ENCODE measurements at places on chromosomes 13 and 19. TPM values are rescaled to one million over a fixed set of nuclear protein-coding genes. Genes with fewer than 3 reads are reported as not detected.

The CATSPERD gene
- total RNA-seq: not detected

The ZFR2 gene
- total RNA-seq: not detected

The FCGBP gene
- 21.2 TPM for total RNA-seq

The CHMP2A gene
- 154 TPM for total RNA-seq

The ZNF726 gene
- total RNA-seq: not detected

GRCh38 chr13:32135655-32136054 lies 104.1 kb downstream of the FRY start:
- DNase-seq: no peak
- peaks cover 9% of the 10 kb centered on the region for H3K4me1 ChIP-seq
- H3K4me3 ChIP-seq: no peak overlapping the region
- no peaks in the 10 kb centered on the region for H3K36me3 ChIP-seq
- H3K27me3 ChIP-seq: no peaks in the 10 kb centered on the region

GRCh38 chr13:111978546-111978945 lies 88.4 kb upstream of the SOX1 start:
- no peaks in the 10 kb centered on the region for H3K36me3 ChIP-seq
- no peak for DNase-seq
- no peaks in the 10 kb centered on the region for H3K4me1 ChIP-seq
- no peaks in the 10 kb centered on the region for H3K27me3 ChIP-seq
- H3K27ac ChIP-seq: no peak overlapping the region
- no peak overlapping the region for H3K4me3 ChIP-seq

GRCh38 chr19:8085598-8086408 lies 33.2 kb downstream of the CCL25 start:
- no peaks in the 10 kb centered on the region for H3K36me3 ChIP-seq
- H3K4me1 ChIP-seq: no peaks in the 10 kb centered on the region

- DNase-seq: no peak
- H3K27me3 ChIP-seq: no peaks in the 10 kb centered on the region
- no peaks in the 10 kb centered on the region for H3K4me1 ChIP-seq
- no peaks in the 10 kb centered on the region for H3K36me3 ChIP-seq
- no peak overlapping the region for H3K27ac ChIP-seq
Measured at GRCh38 chr13:43846496-43847158, 32.9 kb downstream of the CCDC122 start.

DNA sequence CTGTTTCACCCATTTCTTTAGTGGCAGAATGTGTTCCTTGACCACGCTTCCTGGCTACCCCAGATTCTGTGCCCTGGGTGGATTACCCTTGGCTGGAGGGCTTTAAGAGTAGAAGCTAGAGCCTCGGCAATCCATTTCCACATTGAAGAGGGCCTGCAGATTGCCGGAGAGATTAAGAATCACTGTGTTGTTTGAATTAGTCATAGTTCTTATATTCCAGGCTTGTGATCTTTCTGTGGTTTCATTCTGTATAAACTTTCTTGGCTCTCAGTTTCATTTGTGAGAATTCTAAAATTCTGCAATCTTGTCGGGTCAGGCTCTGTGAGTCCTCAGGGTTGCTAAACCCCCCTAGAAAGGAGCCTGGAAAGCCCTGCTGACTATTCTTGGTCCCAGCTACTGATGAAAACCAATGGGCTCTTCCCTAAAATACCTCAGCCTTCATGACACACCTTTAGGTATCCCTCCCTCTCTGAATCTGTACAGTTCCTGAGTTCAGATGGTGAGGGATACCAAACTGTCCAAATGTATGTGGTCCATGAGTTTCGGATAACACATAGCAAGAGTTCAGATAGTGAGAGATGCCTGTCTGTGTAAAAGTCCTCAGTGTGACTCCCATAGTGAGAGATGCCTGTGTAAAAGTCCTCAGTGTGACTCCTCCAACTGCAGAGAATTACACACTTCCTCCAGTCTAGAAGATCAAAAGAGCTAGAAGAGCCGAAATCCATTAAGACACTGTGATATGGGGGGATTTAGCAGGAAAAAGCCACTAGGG lies 4.3 kb downstream of the PHF11 start:
- DNase-seq: no peak
- H3K27me3 ChIP-seq: no peaks in the 10 kb centered on the region
- no peaks in the 10 kb centered on the region for H3K4me1 ChIP-seq
- H3K4me3 ChIP-seq: no peak overlapping the region

GRCh38 chr19:6696239-6696820 lies 24.1 kb downstream of the C3 start:
- H3K4me1 ChIP-seq: no peaks in the 10 kb centered on the region
- no peaks in the 10 kb centered on the region for H3K36me3 ChIP-seq

DNA sequence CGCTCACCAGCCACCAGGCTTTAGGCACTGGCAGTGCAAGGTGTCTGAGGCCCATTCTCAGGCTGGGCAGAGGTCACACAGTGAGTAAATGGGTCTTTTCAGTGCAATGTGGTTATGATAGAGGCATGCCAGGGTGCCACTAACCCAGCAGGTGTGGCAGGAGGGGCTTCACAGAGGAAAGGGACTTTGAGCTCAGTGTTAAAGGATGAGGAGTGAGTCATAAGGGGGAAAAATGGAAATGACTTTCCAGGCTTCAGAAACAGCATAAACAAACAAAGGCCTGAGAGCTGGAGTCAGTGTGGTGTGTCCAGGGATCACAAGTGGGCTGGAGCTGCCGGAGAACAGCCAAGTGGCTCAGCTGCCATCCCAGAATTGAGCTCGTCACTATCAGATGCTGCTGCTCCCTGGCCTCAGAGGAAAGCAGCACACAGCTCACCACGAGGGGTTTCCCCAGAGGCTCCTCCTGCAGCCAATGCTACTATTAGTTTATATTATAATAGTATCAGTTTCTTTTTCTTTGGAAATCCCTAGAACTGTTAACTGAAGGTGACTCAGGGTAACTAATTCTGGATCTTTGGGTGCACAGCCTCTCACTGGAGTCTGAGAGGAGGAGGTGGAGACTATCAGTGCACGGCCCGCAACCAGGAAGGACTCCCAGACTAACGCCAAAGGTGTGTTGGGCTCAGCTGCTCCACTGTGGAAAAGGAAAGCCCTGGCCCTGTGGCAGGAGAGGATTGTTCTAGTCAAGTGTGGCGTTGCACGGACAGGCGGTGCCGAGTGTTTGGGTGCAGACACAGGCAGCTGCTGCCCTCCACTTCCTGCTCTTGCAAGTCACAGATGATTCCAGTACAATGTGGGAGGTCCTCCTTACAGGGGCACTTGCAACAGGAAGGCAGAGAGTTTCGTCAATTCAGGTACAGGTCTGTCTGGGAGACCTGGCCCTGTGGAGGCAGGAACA lies 39.5 kb downstream of the DHRS12 start:
- peaks cover 19% of the 10 kb centered on the region for H3K4me1 ChIP-seq
- no peaks in the 10 kb centered on the region for H3K27me3 ChIP-seq
- peak overlapping the region; percentile 80 for H3K27ac ChIP-seq
- H3K4me3 ChIP-seq: peak overlapping the region; percentile 3
- H3K36me3 ChIP-seq: peaks cover 9% of the 10 kb centered on the region

DNA sequence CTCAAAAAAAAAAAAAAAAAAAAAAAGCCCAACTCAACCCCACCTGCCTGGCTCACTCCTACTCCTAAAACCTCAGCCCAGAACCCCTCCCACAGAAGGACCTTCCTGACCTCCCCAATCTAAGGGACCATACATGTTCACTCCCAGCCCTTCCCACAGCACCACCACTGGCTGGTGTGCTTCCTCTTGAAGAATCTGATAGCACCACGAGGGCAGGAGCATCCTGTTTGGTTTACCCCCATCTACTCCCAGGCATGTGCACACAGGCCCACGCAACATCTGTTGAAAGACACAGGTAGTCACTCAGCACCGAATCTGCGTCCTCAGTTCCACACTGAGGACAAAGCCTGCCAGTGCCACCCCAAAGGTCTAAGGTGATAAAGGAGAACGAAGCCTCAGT lies 8.2 kb downstream of the LATS2 start:
- no peaks in the 10 kb centered on the region for H3K4me1 ChIP-seq
- no peak for DNase-seq
- no peak overlapping the region for H3K27ac ChIP-seq
- no peak overlapping the region for H3K4me3 ChIP-seq
- no peaks in the 10 kb centered on the region for H3K27me3 ChIP-seq

GRCh38 chr13:25266706-25267105 lies 20.6 kb downstream of the MTMR6 start:
- no peak overlapping the region for H3K27ac ChIP-seq
- no peak overlapping the region for H3K4me3 ChIP-seq
- peaks cover 35% of the 10 kb centered on the region for H3K36me3 ChIP-seq
- H3K27me3 ChIP-seq: no peaks in the 10 kb centered on the region

DNA sequence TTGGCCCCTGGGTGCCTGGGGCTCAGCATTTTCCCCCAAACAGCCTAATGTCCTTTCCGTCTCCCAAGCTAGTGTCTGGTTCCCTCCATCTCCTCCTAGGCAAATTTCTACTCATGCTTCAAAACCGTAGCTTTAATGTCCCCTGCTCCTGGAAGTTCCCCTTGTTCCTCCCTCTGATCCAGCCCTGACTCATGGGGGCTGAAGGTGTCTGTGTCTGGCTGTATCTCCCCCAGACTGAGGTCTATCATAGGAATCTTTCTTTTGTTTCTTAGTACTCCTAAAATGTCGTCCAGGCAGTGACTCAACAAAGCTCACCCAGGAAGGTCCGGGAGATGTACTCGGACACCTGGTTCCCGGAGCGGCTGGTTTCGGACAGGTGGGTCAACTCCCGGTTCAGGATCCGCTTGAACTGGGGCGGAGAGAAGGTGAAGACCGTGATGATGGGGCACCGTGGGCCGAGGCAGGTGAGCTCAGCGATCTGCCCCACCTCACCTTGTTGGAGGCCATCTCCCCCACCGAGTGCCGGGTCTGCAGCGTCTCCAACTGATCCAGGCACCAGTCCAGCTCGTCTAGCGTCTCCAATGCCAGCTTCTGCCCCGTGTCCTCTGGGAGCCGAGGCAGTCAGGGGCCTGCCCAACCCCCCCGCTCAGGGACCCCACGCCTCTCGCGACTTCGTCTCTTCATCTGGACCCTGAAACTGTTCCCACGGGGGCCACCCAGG lies 6.2 kb downstream of the PDE4C start:
- no peak overlapping the region for H3K27ac ChIP-seq
- H3K27me3 ChIP-seq: no peaks in the 10 kb centered on the region
- H3K4me3 ChIP-seq: no peak overlapping the region
- no peak for DNase-seq
